ENCODE measurements at places on chromosomes 5 and 9. TPM values are rescaled to one million over a fixed set of nuclear protein-coding genes. Genes with fewer than 3 reads are reported as not detected.

DNA sequence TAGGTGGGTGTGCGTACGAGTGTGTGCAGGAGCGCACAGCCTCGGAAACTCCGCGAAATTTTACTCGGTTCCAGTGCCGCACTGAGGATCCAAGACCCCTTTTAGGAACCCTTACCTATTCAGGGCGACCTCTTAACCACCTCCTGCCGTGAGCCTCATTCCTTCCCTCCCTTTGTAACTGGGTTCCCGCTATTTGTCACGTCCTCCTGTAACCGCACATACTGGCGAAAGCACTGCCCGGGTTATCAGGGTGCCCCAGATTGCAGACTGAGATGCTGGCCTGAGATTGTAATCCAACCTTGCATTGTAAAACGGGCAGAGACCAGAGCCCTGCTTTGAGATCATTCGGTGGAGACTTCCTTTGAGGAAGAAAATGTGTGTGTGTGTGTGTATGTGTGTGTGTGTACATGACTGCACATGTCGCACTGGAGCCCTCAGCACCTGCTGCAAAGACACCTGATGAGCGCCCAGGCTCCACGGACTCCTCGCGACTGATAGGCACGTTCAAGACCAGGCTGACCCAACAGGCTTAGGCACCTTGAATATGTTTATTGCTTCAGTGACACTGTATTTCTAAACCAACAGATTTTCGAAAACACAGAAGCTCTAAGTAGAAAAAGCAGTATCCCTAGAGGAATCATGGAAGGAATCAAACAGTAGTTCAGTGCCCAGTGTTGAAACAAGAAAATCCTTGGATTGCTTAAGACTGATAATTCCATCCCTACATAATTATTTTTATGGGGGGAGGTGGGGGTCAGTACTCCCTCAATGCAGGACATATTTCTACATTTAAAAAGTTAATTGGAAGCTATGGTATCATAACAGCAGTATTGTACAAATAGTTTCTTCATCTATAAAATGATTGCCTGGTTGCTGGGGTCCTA is 86.5 kb upstream of the TNFAIP8 start:
- DNase-seq: peak; percentile 19

- no peak for DNase-seq
These were observed 21.7 kb downstream of the FTMT start for GRCh38 chr5:121873409-121873808.

- no peak for DNase-seq
These were observed 26.1 kb downstream of the SPDL1 start for GRCh38 chr5:169609716-169610115.

DNA sequence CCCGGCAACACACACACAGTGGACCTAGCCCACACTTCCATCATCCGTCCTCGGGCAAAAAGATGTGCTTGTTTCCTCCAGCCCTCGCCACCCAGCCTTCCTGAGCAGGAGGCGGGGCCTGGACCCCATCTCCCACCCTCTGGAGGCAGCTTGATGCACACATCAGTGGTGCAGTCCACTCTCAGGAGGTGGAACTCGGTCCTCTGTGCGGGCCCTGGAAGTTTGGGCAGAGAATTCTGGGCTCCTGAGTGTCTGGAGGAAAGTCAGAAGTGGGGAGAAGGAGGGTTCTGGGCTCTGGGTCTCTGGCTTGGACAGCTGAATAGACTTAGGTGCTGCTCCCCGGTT is 54.0 kb upstream of the NEURL1B start:
- no peak for DNase-seq

- no peak for DNase-seq
These were observed 250.1 kb downstream of the GAS1 start for GRCh38 chr9:86697213-86697612.

DNA sequence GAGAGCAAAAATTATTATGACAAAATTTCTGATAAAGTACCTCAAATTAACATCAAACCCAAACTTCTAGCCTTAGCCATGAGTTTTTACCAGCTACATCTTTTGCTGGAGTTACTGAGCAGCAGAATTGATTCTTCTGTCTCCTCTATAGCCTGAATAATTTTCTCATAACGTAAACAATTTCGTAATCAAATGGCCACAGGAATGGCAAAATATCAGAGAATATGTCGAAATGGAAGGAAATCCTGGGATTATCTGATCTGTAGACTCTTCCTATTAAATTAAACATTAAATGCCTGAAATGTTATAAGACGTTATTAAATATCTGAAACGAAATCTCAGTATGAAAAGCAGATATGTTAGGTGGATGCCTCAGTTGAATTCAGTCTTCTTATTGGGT is 41.1 kb downstream of the LURAP1L start:
- DNase-seq: no peak

- DNase-seq: no peak
These were observed 1.3 kb upstream of the IQGAP2 start for GRCh38 chr5:76401801-76402250.

- no peak for DNase-seq
These were observed 316.5 kb downstream of the BNC2 start for GRCh38 chr9:16553869-16554540.

DNA sequence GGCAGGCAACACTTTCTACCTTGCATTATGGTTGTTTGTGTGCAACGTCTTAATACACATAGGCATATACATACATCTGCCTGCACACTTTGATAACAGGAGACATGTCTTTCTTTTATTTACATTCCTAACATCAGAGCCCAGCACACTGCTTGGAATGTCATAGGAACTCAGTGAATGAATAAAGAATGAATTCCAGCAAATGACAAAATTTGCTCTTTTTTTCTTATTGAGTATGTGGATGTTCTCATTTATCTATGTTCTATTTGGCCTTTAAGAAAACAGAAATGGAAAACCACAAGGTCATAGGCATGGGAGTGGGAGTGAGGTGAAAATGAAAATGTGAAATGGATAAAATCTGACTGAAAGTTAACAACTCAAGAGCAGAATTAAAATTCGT is 36.3 kb upstream of the PALM2AKAP2 start:
- no peak for DNase-seq

DNA sequence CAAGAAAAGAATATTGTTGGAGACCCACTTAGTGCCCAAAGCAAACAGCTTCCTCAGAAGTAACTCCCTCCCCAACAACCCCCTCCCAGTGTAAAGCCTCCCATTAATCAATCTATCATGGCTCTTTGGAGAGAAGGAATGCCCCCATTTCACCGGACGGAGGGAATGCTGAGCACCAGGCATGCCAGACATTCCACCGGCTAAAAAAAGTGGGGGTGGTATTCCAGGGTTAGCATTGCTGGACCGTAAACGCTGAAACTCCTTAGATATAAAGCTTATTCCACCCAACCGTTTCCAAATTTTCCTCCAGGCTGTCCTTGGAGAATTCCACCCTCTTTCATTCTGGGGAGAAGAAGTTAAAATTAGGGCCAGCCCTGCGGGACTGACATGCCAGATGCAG is 363 bp upstream of the MAMDC2 start:
- DNase-seq: no peak

DNA sequence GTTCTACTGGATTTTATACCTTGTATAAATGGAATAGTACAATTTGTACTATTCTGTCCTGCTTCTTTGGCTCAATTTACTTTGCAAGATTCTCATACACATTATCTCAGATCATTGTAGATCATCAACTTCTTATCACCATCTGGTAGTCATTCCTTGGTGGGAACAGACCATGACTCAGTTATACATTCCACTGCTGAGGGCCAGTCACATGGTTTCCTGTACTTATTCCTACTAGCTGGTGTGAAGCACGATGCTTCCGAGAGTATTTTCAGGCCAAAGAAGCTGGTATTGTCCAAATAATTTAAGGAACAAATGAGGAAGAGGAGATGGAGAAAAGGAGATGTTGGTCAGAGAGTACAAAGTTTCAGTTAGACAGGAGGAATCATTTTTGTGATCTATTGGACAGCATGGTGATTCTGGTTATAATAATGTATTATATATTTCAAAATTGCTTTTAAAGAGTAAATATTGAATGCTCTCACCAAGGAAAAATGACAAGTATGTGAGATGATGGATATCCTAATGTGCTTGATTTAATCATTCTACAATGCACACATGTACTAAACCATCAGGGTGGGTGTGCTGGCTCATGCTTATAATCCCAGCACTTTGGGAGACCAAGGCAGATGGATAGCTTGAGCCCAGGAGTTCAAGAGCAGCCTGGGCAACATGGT is 124.1 kb downstream of the SYK start:
- peak; percentile 85 for DNase-seq

SLC34A3 gene
- total RNA-seq: not detected

ELAVL2 gene
- 0.22 TPM for total RNA-seq

NR2F1 gene
- total RNA-seq: 30.5 TPM

SLC4A9 gene
- not detected for total RNA-seq

C9orf153 gene
- under 0.01 TPM for total RNA-seq

TLR4 gene
- 187 TPM for total RNA-seq

TAL2 gene
- not detected for total RNA-seq
